ENCODE measurements at places on chromosomes 1 and 21.

GRCh38 chr1:51784997-51785421, 93.5 kb downstream of the NRDC start:
- no peak for DNase-seq

DNA sequence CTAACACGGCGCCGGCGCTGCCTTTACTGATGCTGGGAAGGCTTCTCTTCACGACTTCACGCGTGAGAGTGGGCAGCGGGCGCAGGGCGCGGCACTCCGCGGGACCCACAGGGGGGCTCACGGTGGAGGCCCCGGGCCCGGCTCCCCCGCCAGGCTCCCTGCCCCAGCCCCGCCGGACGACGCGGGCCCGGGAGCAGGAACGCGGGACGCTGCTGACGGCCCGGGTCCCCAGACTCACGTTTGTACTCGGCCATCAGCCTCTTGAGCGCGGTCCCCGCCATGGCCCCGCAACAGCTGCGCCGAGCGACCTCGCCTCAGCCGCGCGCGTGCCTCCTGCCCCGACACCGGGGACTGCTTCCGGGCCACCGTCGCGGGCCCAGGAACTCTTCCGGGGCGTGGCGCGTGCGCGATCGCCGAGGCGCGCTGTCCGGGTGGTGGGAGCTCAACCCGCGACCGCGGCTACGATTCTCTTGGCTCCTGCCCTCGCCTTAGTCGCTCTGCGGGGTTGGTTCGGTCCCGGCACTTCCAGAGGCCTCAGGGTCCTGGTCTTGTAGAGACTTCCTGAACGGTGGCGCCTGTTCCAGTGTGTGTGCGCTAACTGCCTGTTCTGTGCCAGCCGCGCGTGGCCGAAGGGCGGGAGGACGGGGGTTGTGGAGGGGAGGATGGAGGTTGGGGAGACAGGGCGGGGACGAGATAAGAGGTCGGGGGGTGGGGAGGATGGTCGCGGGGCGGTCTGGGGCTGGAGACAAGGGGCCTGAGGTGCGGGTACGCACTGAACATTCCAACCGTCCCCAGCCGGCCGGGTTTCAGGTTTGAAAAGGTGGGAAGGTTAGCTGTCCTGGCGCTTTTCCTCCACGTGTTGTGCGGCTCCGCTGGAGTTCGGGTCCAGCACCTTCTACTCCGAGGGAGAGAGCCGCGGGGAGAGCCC, at the start of gene UBE2G2:
UBE2G2 (minus strand) TSS at position 353 of the 928 bp plus-strand sequence; CDS start at position 281, 72 bp downstream.
- peak; percentile 66 for DNase-seq

DNA sequence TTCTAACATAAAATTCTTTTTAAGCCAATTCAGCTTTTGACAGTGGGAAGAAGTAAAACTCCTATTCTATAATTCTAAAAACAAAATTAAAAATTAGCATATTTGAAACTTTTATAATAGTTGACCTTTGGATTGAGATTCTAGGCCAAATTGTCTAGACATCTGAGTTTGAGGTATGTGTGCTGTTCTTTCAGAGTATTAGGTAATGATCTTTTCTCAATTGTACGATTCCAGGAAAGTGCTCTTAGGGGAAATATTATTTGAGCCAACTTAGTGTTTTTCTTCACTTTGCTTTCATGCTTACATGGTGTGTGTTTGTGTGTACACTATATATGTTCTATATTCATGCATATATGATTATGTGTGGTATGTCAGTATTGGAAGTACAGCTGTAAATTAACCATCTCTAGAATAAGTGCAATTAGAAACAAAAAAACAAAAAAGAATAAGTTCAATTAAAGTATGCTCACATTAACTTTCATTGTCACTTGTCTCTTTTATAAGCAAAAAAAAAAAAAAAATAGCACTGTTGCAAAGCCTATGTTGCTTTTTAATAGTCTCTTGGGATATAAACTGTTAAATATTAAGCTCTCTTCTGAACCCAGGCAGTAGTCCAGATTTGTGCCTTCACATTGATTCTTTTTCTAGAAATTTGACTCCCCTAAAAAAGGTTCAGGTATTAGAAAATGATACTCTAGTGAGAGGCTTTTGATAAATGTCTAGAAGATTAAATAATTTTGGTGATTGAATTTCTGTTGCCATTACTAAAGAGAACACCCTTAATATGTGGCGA, 132.2 kb downstream of the ATP5PO start:
- no peak for DNase-seq

GRCh38 chr1:1463312-1463711, 8.3 kb upstream of the ATAD3B start:
- DNase-seq = no peak

DNA sequence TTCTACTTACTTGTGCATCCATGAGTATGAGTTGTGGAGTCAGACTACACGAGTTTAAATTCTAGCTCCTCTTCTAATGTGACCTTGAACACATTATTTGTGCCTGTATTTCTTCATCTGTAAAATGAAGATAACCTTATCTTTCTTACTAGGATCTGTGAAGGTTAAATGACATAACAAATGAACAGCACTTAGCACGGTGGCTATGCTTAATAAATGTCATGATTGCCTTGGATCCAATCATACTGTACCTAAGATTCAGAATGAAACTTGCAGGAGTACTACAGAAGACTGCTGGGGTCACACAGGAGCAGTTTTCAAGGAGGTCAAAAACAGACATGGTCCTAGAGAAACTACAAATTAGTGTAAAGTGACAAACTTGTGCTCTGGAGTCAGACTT, 22.2 kb upstream of the ALG14 start:
- no peak for DNase-seq

DNA sequence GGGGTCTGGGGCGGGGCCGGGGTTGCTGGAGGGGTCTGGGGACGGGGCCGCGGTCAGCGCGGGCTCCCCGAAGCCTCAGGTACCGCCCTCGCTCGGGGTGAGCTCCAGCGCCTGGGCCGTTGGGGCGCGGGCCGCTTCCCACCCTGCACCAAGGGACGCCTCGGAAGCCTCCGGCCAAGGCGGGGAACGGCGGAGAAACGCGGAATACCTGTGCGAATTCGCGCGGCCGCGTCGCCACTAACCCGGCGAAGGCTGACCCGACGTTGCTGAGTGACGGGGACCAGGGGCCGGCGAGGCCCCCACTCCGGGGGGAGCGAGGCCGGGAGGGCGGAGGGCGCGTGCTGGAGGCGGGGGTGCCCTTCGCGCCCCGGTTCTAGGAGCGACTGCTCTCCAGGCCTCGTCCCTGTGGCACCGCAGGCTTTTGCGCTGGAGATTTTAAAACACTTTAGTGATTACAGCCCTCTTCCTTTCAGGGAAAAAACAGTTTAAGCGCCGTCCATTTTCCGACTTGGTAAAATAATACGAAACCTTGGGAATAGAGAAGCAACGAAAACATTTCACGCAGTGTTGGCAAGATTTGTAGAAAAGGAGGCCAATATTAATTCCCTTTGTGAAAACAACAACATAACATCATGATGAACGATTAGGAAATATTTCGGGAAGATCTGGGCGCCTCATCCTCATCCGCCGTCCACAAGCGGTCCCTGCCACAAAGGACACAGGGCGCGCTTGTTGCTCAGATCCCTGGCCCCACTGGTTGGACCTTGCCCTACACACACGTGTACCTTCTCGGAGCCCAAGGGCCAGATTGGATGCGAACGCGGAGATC, 971 bp upstream of the GNG4 start:
- no peak for DNase-seq

DNA sequence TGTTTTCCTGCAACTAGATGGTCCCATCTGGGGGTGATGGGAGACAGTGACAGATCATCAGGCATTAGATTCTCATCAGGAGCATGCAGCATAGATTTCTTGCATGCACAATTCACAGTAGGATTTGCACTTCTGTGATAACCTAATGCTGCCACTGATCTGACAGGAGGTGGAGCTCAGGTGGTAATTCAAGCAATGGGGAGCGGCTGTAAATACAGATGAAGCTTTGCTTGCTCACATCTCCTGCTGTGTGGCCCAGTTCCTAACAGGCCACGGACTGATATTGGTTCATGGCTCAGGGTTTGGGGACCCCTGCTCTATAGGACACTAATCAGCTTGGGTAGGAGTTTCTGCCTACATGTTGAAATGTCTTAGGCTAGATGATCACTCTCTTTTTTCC, 320.0 kb downstream of the PRDM2 start:
- DNase-seq = no peak

- no peak for DNase-seq
Measured at GRCh38 chr1:72946903-72947499, 664.7 kb upstream of the NEGR1 start.

GRCh38 chr21:31766899-31767298, 35.0 kb upstream of the SCAF4 start:
- DNase-seq = no peak

- DNase-seq = no peak
Measured at GRCh38 chr1:221416723-221417122, 325.2 kb downstream of the DUSP10 start.

DNA sequence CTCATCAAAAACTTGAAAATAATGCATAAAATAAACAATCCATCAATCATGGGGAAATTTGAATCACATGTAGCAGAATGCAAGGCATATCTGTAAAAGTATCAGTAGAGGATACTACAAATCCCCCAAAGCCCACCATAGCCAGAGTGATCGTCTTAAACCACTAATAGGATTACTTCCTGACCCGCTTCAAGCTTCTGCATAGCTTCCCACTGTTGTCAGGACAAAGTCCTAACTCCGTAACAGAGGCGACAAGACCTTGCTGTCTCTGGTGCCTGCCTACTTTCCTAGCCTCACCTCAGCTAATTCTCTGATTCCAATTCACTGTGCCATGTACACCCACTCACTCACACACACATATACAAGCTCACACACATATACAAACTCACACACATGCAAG, 161.2 kb upstream of the NFIA start:
- DNase-seq = no peak

DNA sequence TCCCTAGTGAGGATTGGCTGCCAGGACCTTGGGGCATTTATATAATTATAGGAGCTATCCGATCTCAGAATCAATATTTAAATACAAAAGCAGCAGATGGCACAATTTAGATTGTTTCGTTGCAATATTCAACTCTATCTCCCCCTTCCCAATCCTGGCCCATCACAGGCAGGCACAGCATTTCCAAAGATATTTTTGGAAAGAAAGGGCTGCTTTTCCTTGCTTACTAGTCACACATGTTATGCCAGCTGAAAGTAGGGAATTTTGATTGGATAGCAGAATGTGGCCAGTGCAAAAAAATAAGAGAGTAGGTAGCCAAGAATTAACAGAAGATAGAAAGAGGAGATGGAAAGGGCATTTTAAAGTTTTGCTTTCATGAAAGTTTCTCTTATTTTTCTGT, 37.9 kb downstream of the IL12RB2 start:
- no peak for DNase-seq

DNA sequence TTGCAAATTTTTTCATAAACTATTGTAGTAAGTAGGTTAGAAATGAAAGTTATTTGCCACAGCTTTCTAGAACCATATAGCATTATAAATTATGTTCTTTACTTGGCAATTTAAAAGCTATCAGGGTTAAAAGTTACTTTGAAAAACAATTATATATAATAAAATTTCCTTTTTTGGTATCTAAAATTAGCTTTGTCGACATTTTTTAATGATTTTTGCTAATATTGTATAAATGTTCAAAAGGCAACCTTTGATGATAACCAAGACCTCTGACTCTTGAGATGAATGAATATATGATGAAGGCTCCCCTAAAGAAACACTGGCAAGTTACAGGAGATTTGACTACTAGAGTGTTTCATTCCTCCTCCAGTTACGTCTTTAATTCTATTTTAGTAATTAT, 121.2 kb downstream of the CDC42BPA start:
- DNase-seq = no peak

- no peak for DNase-seq
Measured at GRCh38 chr1:201714542-201715329, 114.2 kb upstream of the IPO9 start.

- DNase-seq = no peak
Measured at GRCh38 chr1:204950353-204951001, 79.8 kb downstream of the NFASC start.

- DNase-seq = no peak
Measured at GRCh38 chr1:71312545-71312944, 231.7 kb upstream of the ZRANB2 start.

DNA sequence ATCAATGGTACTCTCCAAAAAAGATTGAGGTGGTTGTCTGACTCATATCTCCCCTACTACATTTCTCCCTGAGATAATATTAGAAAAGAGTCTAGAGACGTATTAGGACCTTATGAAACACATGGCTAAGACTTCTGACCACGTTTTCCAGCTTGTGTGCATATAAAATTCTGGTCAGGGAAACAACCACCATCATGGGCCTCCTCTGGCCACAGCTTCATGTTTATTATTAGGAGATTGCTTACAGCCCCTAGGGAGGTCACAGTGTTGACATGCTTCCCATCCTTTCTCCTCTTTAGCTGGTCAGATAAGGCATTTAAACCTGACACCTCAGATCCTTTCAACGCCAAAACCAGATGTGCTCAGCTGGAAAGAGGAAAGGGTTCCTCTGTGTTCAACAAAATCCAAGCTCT, 620.2 kb downstream of the PLPP3 start:
- DNase-seq = no peak

DNA sequence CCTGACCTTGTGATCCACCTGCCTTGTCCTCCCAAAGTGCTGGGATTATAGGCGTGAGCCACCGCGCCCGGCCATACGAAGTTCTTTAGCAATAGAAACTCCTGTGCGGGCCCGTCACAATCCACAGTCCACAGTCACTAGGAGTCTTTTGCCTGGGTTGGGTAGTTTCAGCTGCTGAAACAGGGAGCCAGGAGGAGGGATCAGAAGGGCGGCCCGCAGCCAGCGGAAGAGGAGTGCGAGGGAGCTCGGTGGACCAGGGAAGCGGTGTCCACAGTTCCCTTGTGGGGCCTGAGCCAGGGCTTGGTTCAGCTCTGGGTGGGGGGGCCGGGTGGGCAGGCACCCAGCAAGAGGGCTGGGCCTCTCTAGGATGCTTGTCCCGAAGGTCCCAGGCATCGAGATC, 17.9 kb upstream of the HSPG2 start:
- DNase-seq = no peak

DNA sequence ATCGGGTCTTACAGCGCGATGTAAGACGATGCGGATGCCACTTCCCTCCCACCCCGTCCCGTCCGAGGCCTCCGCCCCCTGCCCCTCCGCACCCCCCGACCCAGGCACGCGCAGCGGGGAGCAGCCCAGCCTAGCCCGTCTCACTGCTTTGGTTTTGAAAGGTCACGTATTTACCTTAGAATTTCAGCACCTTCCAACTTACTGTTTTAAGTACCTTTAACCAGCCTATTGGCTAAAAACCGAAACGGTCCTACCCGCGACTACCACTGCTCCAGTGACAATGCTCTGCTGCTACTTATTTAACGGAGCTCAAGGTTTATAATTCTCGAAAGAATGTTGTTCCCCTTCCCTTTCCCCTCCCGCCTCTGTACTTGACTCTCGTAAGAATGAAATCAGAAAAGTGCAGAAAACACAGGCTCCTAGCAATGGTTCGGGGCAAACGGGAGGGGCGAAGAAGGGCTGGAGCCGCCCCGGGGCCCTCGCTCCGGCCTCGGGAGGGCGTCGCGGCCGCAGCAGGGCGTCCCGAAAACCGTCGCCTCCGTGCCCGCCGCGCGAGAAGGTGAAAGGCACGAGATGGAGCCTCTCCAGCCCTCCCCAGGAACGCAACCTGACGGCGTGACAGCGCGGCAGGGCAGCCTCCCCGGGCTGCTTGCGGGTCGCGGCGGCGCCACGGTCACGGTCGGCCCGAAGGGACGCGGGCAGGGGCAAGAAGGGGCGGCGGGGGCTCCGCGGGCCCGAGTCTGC, 667 bp downstream of the TMEM50B start:
- DNase-seq = peak; percentile 16

GRCh38 chr1:80036690-80037432, 1030.3 kb upstream of the ADGRL4 start:
- no peak for DNase-seq

GRCh38 chr1:203117611-203118575, 9.6 kb upstream of the ADORA1 start:
- DNase-seq = no peak

Measured in stimulated activated CD8-positive, alpha-beta memory T cell treated with anti-CD3 and anti-CD28 coated beads, Interleukin-2, amount 100 ng/mL, for 1 hour (primary cell).